ENCODE measurements at places on chromosomes 7 and 10.
A peak's percentile ranks its signal among the peaks of the same experiment; 100 is the strongest.

GRCh38 chr10:27815846-27816245, 70.2 kb upstream of the MKX start:
- DNase-seq = no peak

- DNase-seq = no peak
Observed at GRCh38 chr10:69573056-69573806, at the start of gene NEUROG3. NEUROG3 (minus strand) TSS chr10:69573422; CDS start chr10:69573043, 379 bp downstream.

DNA sequence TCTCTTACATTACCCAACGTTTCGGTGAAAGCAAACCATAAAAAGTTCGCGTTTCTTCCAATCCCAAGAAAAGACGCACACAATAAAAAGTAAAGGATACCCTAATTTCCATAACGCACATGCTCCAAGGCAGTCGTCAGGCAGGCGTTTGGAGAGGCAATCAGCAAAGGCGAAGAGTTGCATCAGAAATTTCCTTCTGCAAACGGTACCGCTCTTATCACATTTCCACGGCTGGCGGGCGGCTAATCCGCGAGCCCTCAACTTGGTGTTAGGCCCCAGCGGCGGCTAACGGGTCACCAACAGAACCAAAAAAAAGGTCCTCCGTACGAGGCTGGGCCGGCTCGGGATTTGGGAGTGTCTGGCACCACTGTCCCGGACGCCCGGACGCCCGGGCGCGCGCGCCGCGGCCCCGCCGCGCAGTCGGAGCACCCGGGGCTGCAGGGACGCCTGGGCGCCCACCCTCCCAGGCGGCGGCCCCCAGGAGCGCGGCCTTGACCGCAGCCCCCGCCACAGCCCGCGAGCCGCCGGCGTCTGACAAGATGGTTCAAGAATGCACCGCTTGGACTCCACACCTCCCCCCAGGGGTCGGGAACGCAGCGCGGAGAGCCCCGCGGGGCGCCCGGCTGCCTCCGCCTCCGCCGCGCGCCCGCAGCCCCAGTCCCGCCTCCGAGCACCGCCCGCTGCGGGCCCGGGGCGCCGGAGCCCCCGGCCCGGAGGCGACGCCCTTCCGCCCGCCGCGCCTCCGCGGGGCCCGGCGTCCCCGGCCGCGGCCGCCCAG, 9.8 kb upstream of the GRB10 start:
- peak; percentile 34 for DNase-seq

DNA sequence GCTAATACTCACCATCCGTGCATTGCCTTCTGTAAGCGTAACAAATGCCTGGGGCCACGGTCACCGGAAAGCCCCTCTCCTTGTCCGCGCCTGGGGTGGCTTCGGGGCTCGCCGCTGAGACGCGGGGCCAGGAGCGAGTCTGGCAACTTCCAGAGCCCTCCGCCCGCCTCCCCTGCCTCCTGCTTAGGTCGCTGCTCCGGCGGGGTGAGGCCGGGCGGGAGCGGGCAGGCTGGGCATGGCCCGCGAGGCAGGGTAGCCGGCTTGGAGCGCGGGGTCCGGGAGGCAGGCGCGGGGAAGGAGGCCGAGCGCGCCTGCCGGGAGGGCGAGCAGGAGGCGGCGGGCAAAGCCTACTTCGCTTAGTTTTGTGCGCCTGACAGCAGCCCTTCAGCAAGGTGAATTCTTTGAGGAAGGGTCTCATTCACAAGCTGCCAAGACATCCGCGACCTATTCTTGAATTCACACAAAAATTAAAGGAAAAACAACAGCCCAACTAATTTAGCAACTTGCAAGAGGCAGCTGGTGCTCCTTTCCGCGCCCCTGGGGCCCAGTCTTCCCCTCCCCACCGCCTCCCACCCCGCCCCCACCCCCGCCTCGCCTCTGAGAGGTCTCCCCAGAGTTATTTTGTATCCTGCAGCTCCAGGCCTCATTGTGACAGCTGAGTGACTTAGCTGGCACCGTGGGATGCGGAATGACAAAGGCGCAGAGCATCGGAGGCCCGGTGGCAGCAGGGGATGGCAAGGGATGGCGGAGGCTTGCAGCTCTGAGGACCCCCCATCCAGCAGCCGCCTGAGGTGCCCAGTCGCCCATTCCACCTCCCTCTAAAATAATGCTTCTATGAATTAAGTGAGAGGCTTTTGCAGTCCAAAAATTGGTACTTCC, 12.8 kb upstream of the KAT6B start:
- DNase-seq = no peak

Measured in NCI-H345 (cell line).